ENCODE measurements at places on chromosomes 12 and 14.
A peak's percentile ranks its signal among the peaks of the same experiment; 100 is the strongest.

- no peak for DNase-seq
These were observed 1.5 kb upstream of the TSPAN8 start for GRCh38 chr12:71159264-71159663.

DNA sequence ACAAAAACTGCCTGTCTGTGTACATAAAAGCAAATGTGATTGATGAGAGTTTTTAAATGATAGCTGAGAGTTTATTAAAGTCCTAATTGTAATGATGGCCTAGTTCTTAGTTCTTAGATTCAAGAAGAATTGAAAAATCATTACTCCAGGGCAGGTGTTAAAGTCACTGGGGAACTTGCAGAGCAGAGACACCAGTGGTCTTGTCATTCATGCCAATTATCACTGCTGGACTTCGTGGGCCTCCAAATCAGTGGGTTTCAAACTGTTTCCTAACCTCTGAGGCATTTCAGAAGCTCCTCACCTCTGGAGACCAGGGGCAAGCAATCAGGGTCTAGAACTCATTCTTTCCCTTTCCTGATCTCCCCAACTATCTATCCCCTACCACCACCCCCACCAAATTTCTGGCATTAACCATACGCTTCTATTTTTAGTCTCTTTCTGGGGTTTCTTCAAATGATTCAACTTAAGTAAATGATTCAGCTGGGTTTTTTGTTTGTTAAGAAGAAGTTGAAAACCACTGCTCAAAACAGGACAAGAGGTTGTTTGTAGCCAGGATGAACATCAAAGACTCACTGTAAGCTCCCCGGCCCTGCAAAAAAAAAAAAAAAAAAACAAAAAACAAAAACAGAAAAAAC is 80.1 kb downstream of the CEP83 start:
- DNase-seq, result no peak

GRCh38 chr12:75308279-75308678 is 21.8 kb downstream of the CAPS2 start:
- no peak for DNase-seq

DNA sequence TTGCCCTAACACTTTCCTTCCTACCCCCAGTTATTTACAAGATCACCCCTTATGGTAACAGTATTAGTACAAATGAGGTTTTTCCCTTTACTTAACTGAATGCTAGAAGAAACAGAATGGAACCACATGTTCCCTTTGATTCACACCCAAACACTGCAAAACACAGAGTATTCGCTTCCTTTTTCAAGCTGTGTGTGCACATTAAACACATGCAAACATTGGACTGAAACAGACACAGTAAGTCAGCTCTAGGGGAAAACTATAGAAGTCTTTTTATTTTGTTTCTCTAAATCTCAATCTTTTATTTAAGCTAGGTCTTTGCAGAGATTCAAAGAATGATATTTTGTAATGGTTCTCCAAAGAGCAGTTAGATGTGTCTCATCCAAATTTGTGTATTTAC is 728.5 kb downstream of the DIO2 start:
- DNase-seq, result no peak

GRCh38 chr12:5694759-5695409 is 250.2 kb downstream of the ANO2 start:
- DNase-seq, result no peak

DNA sequence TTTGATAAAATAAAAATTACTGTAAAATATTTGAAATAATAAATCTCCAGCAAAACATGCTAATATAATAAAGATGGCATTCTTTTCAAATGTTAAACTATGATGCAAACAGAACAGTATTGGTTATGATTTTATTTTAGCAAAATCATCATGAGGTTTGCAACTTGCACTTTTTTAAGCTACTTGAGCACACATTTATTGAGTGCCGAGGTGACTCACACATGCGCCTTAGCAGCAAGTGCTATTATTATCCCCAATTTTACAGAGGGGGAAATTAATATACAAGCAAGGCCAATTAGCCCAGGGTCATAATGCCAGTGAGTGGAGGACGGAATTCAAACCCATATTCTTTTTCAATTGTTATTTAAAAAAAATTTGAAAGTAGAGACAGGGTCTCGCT is 7.3 kb downstream of the DYRK4 start:
- no peak for DNase-seq

GRCh38 chr12:111699-112493 is 45.3 kb downstream of the IQSEC3 start:
- no peak for DNase-seq

GRCh38 chr14:32565256-32565655 is 236.2 kb downstream of the AKAP6 start:
- DNase-seq, result no peak

- no peak for DNase-seq
These were observed 88.9 kb upstream of the NRXN3 start for GRCh38 chr14:78081245-78081644.

DNA sequence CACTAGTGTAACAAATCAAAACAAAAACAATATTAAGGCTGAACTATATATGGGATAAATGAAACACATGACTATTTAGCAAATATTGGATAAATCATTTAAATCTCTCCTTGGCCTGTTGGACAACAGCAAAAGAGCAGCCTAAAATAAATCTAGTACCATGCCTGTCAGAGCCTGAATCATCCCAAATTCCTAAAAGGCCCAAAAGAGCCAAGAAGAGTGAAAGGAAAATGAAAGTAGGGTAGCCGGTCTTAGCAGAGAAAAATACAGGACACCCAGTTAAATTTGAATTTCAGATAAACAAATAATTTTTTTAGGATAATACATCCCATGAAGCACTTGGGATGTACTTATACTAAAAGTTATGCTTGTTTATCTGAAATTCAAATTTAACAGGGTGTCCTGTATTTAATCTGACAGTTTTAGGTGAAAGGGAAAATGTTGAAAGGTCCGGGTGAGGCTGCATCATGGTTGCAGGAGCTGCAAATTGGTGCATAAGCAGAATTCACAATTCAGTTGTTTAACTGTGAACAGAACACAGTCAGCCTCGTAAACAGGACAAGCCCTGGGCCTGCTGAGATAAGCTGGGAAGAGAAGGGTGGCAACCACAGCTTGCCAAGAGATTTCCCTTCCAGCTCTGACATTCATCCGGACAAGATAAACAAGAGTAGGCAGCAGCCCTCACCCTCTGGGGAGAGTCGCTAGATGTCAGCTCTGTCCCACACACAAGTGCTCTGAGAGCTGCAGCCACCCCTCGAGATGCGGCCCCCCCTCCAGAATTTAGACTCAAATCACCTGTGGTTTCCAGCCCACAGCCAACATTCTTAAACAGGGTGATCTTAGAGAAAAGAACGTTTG is 30.3 kb downstream of the DMAC2L start:
- DNase-seq, result peak; percentile 77

GRCh38 chr12:107331912-107332311 is 238.6 kb upstream of the CRY1 start:
- DNase-seq, result no peak

DNA sequence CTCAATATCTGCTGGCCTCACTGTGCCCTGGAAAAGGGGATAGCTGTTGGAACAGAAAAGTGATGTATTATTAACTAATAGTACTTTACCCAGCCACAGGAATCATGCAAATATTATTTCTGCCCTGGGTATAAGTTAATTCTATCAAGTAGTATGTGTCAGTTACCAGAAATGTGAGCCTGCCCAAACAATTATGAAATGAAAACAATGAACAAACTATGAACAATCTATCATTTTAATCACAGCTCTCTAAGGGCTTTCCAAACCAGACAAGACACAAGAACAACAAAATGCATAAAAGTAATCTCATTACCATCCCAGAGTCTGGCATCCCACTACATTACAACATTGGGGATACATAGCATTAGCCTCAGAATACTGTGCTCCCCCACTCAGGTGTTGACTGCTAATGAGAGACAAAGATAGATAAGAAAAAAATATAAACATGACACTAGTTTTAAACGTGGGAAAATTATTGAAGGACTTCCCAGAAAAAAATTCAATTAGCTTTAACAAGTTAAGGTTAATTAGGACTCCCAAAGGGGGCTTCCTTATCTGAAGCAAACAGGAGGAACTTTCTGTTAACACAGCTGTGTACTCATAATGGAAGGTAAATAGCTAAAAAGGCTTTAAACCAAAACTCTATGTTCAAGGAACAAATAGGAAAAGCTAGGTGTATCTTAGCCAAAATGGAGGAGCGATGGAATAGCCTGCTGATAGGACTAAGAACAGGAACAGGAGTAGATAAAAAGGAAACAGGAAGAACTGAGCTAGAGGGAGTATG is 3.3 kb downstream of the DCAF5 start:
- DNase-seq, result no peak

DNA sequence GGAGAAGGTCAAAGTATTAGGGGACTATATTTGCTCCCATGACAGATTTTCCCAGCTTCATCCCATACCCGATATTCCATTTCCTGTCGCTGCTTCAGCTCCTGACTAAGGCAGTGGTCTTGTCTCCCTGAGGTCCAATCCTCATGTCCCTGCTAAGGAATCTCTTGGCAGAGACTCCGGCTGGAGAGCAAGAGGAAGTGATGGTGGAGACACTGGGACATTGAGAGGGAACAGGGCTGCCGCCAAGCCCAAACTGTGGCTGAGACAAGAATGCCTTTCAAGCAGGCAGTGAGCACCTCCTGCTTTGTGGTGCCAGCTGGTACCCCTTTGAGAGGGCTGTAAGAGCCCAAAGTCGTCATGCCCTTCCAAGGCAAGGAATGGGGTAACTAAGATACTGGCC is 5.5 kb downstream of the SP7 start:
- no peak for DNase-seq

- no peak for DNase-seq
These were observed 43.0 kb upstream of the FUT8 start for GRCh38 chr14:65369560-65369959.

DNA sequence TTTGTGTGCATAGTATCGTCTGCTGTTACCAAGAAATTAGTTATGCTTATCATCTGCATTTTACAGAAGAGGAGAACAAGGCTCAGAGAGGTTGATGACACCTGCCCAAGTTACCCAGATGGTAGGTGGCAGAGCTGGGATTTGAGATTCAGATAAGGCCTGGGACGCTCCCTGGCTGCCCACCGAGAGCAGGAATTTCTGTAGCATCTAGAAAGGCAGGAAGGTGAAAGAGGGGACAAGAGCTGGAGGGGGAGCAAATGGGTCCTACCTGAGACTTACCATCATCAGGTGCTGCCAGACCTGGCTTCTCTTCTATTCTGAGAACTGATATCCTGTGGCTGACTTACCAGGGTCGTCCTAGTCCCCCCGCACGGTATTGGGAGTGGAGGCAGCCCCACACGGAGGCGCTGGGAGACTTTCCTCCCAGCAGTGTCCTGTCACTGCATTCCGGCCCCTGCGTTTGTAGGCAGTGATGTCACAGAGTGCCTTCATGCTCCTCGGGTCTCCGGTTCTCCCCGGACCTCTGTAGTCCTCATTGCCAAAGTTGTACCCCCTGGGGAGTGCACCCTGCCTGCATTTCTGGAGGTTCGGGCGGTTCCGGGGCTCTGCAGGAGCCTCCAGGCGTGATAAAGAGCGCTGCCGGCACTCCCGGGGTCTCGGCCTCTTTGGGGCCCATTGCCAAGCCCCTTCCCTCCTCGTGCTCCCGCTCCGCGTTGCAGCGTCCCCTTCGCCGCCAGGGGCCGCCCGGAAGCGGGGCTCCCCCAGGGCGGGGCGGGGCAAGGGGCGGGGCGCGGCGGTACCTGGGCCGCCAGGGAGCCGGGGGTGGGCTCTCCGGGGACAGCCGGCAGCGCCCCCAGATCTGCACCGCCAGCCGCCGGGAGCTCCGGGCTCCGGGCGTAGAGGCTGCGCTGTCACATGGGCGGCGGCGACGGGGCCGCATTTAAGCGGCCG is at the start of gene CABP1:
Gene CABP1, plus strand, starts transcription at position 856 of the 951 bp plus-strand sequence. Its CDS starts 60 bp downstream, at position 916.
- peak; percentile 45 for DNase-seq

DNA sequence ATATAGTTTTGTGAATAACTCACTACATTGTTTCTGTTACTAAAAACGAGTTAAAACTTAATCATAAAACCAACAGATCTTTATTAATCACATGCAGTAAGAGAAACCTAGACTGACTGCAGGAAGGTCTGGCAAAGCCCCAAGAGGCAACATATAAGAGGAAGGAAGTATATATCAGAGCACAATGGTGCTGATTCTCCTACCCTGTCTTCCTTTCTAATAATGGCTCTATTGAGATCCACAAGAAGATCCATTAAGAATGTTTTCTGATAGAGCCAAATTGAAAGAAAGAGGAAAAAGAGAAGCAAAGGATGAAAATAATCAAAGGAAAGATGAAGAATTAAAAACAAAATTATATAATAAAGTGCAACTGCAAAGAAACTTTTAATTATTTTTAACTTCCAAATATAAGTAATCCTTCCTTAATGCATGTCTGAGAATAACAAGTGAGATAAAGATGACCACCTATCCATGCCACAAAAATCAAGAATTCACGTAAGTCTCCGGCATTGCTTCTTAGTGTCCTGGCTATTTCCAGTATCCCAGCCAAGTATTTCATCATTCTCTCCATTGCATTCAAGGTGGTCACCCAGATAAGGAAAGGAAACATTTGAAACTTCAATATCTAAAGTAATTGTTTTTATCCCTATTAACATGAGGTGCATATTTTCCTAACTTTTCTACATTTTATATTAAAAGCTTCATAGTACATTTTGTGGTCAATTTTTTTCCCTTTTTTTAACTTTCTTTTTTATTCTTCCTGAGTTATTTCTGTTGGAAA is 62.2 kb downstream of the SOX5 start:
- no peak for DNase-seq

GRCh38 chr14:59309291-59309900 is 120.9 kb downstream of the DAAM1 start:
- no peak for DNase-seq

- no peak for DNase-seq
These were observed 1248.3 kb upstream of the USP15 start for GRCh38 chr12:61011767-61012423.

DNA sequence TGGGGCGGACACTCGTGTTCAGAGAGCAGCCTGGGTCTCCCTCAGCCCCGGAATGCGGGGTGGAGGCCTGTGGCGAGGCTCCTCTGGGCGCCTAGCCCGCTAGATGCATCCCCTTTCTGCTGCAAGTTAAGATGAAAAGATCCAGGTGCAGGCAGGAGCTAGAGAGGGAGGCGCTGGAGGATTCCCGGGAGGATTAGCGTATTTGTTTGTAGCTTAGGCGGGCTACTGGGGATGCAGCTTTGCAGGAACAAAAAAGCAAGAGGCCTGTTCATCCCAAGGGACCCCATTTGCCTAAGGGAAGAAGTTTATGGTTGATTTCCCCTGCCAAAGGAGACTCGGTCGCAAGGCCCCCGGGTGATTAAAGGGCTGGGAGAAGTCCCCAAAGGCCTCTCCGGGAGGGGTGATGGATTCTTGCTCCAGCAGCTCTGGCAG is 824 bp downstream of the CCDC177 start:
- peak; percentile 45 for DNase-seq

DNA sequence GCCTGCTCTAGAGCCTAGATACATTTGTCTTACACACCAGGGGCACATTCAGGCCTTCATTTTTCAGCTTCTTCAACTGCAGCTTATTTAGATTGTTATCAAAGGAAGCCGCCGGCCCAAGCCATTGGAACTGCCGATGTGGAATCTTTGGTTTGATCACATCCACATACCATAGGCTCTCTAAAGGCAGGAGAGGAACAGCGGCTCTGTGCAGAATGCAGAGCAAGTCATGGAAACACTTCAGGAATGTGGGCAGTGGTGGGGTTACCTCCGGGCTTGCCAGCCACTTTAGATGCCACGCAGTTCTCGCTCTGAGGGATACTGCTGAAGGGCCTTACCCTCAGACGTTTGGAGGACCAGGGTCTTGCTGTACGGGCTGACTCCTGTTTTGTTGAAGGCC is 53.4 kb upstream of the PYGL start:
- no peak for DNase-seq
